ENCODE measurements at places on chromosomes 5 and 9.

DNA sequence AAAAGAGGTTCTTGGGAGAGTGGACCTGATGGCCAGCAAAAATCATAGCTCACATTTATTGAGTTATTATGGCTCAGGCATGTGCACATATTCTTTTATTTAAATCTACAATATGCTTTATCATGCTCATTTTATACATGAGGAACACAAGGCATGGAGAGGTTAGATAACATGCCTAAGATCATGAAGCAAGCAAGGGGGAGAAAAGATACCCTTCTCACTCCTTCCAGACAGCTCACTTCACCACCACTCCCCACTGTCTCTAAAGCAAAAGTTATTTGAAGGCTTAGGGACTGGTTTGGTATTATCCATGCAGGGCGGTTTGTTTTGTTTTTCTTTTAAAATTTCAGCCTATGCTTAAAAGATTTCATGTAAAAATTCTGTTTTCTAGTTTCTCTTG, 59.0 kb upstream of the PDE8B start:
- no peak for DNase-seq

- DNase-seq: no peak
Measured at GRCh38 chr5:179375236-179375685, 30.0 kb upstream of the ADAMTS2 start.

GRCh38 chr5:150640311-150641005, at the start of gene SYNPO:
SYNPO (plus strand) TSS chr5:150640660; CDS start chr5:150648276, 7,616 bp downstream.
- DNase-seq: peak; percentile 92

GRCh38 chr5:163893281-163893680, 387.9 kb downstream of the MAT2B start:
- no peak for DNase-seq

- DNase-seq: no peak
Measured at GRCh38 chr5:9192266-9192665, 353.6 kb downstream of the SEMA5A start.

DNA sequence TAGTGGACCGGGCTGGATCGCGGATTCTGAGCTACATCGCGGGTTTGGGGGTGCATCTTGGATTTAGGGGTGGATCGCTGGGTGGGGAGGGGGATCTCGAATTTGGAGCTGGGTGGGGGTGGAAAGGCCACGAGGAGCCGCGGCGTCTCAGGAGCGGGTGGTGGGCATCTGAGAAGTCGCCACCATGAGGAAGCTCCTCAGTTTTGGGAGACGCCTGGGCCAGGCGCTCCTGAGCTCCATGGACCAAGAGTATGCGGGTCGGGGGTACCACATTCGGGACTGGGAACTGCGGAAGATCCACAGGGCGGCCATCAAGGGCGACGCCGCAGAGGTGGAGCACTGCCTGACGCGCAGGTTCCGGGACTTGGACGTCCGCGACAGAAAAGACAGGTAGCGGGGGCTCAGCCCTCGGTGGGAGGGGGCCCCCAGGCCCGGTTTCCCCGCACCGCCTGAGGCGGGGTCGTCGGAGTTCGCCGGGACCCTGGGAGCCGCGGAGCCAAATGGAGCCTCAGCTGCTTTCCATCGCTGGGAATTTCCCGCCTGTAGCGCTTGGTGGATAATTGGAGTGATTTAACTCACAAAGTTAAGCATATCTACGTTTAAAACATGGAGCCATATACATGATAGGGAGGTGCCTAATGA, 376 bp downstream of the ANKRD18B start:
- DNase-seq: no peak

GRCh38 chr5:127935398-127935797, 148.2 kb upstream of the SLC12A2 start:
- no peak for DNase-seq

GRCh38 chr5:134527156-134527960, 1.9 kb downstream of the JADE2 start:
- peak; percentile 94 for DNase-seq

- peak; percentile 11 for DNase-seq
Measured at GRCh38 chr5:81850501-81851357, 99.8 kb upstream of the SSBP2 start.

DNA sequence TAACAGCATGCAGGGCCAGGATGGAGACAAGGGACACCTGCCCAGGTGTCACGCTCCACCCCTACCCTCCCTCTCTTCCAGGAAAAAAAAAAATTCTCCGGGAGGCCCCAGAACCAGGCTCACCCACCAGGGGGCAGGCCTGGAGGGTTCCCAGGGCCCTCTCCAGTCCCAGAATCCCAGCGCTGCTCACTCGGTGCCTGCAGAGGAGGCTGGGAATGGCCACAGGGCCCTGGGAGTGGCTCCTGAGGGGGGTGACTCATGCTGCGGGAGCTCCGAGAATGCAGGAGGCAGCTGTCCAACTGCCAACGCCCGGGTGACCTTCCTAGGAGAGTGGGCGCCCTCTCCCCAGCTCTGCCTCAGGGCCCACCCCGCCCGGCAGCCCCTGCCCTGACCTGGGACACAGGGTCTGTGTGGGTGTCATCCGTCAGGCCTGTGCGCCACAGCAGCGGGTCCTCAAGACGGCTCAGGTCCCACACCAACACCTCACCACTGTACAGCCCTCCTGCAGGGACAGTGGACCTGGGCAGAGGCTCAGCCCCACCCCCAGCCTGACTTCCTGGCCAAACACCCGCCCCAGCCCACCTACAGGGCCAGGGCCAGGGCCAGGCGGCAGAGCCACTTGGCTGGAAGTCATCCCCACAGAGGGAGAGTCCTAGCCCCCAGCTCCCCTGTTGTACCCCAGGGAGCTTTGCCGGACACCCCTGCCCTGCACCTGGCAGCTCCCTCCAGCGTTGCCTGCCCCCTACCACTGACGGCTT, 21.2 kb downstream of the DYNC2I2 start:
- peak; percentile 94 for DNase-seq

GRCh38 chr5:106882035-106882434, 788.7 kb downstream of the EFNA5 start:
- DNase-seq: no peak

DNA sequence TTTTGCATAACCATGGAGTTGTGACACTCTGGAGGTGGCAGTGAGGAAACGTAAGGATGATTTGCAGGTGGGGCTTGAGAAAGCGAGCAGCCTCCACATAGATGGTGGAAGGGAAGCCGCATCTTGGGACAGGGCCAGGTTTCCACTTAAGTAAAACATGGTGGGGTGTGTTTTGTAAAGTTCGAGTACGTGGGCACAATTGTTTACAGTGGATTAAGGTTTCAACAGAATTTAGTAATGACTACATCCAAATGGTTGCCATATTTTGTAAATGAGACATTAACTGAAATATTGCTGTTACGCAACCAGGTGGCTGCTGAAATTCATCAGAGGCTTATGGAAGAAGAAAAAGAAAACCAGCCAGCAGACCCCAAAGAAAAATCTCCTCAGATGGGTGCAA, 85.4 kb upstream of the IL7R start:
- no peak for DNase-seq

- DNase-seq: no peak
Measured at GRCh38 chr5:103444333-103445038, 118.1 kb downstream of the NUDT12 start.

- DNase-seq: peak; percentile 66
Measured at GRCh38 chr5:120682851-120683250, 218.8 kb downstream of the PRR16 start.

DNA sequence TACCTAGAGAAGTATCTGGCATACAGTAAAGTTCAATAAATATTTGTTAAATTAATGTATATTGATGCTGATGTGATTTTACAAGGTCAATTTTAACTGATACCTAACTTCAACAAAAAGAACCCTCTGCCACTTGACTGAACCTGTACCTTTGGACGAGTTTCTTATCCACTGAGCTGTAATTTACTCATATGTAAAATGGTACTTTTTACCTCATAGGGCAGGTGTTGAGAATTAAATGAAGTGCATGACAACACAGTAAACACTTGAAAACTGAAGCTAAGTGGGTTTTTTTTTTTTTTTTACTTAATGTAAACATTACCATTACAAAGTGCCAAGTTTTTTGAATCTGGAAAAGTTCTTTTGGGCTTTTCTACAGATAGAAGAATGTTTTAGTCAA, 15.4 kb downstream of the NIPSNAP3B start:
- DNase-seq: no peak

DNA sequence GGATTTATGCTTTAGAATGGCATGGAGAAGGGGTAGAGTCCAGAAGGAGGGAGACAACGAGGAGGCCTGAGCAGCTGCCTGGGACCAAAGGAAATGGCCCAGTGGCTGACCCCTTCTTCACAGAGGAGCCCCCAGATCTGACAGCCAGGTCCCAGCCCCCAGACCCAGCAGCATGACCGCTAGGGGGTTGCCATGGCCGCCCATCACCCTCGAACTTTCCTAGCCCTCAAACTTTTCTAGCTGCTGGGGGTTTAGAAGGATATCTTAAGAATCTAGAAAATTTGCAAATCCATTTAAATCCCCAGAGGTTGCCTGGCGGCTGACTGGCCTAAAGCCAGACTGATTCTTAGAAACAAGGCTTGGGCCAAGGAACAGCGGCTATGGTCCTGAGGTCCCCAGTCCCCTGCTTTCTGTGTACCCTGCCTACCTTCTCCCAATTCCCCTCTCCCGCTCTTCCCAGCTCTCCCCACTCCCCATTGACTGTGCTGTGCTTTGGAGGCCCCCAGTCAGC, 972 bp downstream of the PDGFRB start:
- no peak for DNase-seq

DNA sequence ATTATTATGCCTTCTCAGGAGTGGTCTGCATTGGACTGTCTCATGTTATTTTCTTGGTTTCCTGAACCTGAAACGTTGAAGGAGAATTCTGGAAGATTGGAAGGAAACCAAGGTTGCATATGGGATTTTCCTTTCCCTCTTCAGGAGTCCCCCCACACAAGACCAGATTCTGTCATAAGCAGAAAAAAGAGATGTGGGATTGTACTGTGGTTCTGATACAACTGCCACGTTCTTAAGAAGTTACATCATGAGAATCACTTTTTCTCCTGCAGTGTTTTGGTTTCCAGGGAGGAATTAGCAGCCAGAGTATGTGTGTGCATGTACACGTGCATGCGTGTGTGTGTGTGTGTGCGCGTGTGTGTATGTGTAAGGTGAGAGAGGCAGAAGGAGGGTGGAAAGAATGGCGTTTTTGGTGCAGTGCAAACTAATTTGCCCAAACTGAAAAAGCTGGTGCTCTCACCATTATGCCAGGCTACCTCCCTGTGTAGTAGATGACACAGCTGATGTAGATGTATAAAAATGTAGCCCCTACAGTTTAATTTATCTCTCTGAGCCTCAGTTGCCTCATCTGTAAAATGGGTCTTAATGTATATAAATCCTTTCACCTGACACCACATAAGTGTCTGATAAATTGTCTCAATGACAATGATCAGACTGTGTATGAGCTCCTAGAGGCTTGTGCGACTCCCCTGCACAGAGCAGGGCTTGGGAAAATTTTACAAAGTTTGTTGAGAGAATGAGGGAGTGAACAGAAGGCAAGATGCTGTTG, 38.6 kb downstream of the RALGPS1 start:
- DNase-seq: peak; percentile 47

DNA sequence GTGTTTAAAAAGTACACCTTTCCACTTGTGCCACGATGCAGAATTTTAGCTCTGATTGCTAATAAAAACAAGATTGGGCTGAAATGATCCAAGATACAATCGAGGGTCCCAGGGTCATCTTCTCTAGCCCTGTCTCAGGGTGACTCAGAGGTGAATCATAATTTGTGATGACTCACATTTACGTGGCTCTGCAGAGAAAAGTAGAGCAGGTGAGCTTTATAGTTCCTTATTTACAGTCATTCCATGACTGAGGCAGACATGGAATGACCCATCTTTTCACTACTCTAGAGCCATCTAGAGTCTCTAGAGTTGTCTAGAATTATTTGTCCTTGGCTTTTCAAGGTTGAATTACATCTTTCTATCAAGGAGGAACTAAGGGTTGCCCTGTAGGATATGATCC, 155.2 kb downstream of the GAS1 start:
- DNase-seq: peak; percentile 32

- no peak for DNase-seq
Measured at GRCh38 chr5:181160-181559, 10.1 kb upstream of the LRRC14B start.

DNA sequence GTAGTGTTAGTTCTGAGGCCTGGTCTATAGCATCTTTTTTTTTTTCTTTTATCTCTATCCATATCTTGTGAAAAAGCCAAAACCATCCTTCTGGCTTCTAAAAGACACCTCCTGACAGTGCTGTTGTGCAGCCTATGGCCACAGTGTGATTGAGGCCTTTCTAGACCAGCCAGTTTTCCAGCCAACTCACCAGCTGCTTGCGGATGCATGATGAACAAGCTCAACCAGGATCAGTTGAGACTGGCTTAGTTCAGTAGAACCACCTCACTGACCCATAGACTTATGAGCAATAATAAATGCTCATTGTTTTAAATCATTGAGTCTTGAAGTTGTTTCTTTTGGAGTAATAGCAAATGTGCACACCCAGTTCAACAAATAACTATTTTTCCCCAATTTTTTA, 296.9 kb downstream of the FAM170A start:
- DNase-seq: no peak

DNA sequence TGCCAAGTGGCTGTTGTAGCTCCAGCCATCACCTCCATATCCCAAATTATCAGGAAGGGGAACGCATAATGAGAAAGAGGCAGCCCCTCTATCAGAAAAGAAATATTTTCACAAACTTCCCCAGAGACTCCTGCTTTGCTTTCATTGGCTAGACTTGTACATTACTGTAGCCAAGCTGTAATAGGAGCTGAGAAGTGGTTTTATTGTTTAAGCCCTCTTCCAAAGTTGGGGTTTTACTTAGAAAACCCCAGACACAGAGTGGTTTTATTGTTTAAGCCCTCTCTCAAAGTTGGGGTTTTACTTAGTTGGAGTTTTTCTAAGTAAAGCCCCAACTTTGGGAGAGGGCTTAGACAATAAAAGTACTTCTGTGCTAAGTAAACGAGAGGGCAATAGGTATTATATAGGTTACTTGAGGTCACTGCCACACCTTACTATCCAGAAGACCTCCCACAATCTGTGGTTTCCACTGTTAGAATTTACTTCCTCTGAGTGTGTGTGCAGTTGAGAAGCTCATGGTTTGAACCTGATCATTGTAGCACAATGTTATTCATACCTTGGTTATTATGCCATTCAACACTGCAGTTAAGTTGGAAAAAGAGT, 215.7 kb upstream of the OTULINL start:
- DNase-seq: peak; percentile 68

DNA sequence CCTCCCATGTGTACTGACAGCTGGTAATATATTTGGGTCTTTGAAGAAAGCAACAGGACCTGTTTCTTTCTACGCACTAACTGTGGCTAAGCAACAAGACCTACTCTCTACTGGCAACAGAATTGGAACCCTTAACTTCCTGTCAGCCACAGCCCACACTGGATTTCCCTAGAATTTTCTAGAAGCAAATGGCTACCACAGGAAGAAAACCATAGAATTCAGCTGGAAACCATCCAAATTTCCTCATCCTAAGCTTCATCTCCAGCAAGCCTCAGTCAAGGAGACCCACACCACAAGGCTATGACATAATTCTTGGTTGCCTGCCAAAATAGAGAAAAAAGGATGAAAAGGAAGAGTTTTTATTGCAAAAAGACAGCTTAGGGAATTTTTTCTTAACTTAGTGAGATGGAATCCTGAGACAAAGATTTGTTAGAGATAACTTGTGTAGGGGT, 171.8 kb upstream of the TNC start:
- peak; percentile 87 for DNase-seq

Measured in astrocyte of the spinal cord (primary cell).